Mammary epithelial cell (primary cell): ENCODE measurements at places on chromosomes 1 and 21.

DNA sequence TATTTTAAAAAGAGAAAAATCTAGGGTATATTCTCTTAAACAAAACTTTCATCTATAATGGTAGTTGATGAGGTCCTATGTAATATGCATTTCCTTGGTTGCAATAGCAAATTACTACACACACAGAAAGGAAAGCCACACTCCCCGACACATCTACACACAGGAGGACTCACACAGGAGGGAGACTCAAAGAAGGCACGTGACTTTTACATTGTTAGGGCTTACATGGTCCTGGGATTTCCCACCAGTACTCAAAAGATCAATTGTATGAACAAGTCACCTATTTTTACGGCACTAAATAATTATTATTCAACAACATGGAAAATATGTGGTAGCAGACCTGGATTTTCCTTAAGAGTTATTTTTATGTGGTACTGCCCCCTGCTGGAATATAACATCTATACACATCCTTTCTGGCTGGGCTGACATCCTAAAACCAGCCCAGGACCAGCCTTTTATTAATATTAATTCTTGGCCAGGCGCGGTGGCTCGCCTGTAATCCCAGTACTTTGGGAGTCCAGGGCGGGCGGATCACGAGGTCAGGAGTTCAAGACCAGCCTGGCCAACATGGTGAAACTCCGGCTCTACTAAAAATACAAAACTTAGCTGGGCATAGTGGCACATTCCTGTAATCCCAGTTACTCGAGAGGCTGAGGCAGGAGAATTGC, 33.9 kb upstream of the LGALS8 start:
- DNase-seq: peak; percentile 41

GRCh38 chr1:247360991-247361731, 29.5 kb upstream of the ZNF496 start:
- DNase-seq: no peak

GRCh38 chr1:27527890-27528817, 38.2 kb upstream of the WASF2 start:
- DNase-seq: peak; percentile 87

DNA sequence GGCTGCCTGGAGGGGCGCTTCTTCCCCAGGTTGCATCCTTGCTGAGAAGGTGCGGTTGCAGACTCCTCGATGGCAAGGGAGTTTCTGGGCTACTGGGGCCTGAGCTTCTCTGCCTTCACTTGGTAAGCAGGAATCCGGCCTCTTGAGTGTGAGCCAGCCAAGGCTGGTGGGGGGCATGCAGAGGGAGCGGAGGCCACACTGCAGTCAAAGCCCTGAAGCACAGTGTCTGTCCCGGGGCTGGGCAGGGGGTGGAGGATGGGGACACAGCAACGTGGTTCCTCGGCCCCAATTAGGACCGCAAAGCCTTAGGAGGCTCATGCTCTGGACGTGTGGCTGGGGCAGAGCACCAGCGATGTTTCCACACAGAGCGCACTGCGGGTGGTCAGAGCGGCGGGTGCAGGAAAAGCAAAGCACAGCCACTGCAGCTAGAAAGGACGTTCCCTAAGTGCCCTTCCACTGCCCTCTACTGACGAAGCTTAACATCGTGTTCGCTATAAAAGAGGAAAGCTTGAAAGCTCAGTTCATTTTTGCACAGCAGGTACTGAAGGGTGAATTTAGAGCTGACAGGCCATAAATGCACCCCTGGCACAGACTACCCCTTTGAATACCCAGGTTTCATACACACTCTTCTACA, 60.7 kb upstream of the COG2 start:
- no peak for DNase-seq
